ENCODE measurements at places on chromosomes 6 and 20. TPM values are rescaled to one million over a fixed set of nuclear protein-coding genes. Genes with fewer than 3 reads are reported as not detected.

DNA sequence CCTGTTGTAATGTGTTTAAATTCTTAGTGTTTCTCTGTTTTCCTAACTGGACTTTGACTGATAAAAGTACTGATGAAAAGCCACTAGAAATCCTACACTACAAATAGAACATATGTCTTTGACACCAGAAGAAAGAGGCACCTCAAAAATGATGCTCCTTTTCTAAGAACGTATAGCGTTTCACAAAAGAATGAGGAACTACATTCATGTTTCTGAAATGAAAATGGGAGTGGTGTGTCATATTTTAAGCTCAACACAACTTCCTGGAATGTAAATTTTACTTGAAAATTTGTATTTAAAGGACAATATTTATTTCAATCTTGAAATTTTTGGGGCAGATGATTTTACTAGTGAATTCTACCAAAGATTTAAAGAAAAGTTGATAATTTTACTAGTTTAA lies 35.3 kb downstream of the KIAA0408 start:
- H3K27me3 ChIP-seq: no peaks in the 10 kb centered on the region
- no peaks in the 10 kb centered on the region for H3K4me1 ChIP-seq
- no peak overlapping the region for H3K27ac ChIP-seq
- no peaks in the 10 kb centered on the region for H3K36me3 ChIP-seq

DNA sequence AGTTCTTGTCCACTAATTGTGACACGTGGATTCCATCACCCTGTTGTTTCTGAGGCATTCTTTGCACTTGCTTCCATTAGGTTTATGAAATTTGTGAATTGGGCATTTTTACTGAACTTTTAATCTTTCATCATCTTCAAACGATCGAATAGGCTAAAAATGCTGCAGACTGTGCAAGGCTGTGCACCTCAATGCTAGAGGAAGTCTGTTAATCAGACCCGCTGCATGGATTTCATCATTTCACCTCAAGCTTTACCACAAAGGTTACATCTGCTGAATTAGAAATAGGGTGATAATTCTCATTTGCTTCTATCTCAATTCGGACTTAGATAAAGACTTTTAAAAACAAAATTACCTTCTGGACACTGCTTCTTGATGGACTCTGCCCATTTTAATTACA lies 27.8 kb upstream of the F13A1 start:
- no peaks in the 10 kb centered on the region for H3K4me1 ChIP-seq
- DNase-seq: no peak
- no peaks in the 10 kb centered on the region for H3K36me3 ChIP-seq
- no peak overlapping the region for H3K4me3 ChIP-seq

Gene CEP57L1
- 10.6 TPM for total RNA-seq

Gene TMC2
- total RNA-seq: not detected

Gene GPANK1
- 17.2 TPM for total RNA-seq

Gene OXT
- total RNA-seq: not detected

DNA sequence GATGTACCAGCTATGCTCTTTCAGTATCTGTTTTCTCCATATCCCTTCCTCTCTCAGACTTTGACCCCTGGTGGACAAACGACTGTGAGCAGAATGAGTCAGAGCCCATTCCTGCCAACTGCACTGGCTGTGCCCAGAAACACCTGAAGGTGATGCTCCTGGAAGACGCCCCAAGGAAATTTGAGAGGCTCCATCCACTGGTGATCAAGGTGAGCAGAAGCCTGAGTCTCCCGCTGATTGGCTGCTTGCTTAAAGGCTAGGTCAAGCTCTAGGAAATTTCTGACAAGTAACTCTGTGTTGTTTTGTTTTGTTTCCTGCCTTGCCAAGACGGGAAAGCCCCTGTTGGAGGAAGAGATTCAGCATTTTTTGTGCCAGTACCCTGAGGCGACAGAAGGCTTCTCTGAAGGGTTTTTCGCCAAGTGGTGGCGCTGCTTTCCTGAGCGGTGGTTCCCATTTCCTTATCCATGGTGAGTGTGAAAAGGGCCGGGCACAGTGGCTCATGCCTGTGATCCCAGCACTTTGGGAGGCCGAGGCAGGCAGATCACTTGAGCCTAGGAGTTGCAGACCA lies 28.6 kb downstream of the C6orf89 start:
- H3K36me3 ChIP-seq: peaks cover 29% of the 10 kb centered on the region
- peaks cover 22% of the 10 kb centered on the region for H3K4me1 ChIP-seq
- no peak overlapping the region for H3K4me3 ChIP-seq
- no peak for DNase-seq
- no peak overlapping the region for H3K27ac ChIP-seq

- no peaks in the 10 kb centered on the region for H3K4me1 ChIP-seq
- no peak overlapping the region for H3K4me3 ChIP-seq
- DNase-seq: no peak
- H3K27me3 ChIP-seq: no peaks in the 10 kb centered on the region
- H3K36me3 ChIP-seq: no peaks in the 10 kb centered on the region
Observed at GRCh38 chr20:10708351-10709185, 34.8 kb upstream of the JAG1 start.

DNA sequence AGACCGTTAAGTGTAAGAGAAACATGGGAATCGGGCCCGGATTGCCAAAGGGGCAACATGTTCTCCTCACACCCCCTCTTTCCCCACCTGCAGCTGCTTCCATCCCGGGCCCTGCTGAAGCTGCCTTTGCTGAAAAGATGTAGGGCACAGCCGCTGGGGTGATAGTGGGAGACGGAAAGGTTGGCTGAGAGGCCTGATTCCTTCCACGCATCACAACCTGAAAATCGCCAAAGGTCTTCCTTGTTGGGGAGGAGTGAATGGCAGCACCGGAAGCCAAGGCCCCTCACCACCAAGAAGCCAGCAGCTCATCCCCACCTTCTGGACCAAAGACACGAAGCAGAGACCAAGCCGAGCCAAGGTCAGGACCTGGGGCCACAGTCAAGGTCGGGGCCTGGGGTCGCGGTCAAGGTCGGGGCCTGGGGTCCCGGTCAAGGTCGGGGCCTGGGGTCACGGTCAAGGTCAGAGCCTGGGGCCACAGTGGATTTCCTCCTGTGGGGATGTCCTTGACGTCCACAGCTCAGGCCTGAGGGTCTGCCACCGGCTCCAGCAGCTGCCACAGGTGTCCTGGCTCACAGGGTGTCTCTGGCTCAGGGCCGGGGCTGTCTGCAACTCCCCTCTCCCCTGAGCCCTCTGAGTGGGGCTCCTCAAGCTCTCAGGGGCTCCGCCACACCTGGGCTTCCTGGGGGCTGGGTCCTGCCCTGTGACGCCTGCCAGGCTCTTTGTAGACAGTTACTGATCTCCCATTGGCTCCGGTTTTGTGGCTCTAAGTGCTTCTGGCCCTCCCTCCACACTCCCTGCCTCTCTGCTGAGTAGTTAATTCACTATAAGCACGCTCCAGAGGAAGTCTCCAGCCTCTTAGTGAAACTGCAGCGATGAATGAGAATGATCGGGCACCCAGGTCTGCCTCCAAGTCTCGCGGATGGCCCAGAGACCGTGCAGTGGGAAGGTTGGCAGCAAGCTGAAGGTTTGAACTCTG lies 5.5 kb upstream of the CHRNA4 start:
- no peak overlapping the region for H3K4me3 ChIP-seq
- H3K27ac ChIP-seq: no peak overlapping the region
- no peaks in the 10 kb centered on the region for H3K36me3 ChIP-seq
- peaks cover 27% of the 10 kb centered on the region for H3K27me3 ChIP-seq
- peak; percentile 11 for DNase-seq
- peaks cover 12% of the 10 kb centered on the region for H3K4me1 ChIP-seq

DNA sequence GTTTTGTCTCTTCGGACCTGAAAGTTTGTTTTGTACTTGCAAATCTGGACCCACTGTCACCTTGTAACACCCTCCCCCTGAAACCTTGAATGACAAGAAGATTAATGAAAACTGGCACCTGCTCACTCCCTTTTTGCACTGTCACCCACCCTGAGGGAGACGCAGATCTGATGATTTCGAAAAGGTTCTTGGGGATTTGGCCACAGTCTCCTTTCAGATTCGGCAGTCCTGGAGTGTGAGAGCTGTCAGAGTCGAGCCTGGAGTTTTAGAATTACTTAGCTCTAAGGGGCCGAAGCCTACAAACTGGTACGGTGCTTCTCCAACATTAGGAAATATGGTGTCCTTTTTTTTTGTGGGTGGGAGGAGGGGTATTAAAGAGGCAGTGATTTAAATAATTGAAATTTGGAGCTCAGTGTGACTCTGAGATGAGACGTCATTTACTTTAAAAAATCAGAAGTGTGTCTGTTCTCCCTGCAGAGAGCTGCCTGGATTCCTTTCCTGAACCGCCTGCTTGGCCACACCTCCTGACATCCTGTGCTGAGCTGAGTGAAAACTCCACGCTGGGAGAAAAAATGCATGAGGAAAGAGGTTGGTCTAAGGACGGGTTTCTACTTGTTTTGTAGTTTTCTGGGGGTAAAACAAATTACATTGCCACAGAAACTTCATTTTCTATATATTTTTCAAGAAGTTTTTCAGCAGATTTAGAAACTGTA lies 447.0 kb upstream of the CDH4 start:
- no peak overlapping the region for H3K27ac ChIP-seq
- no peaks in the 10 kb centered on the region for H3K4me1 ChIP-seq
- no peak for DNase-seq
- H3K4me3 ChIP-seq: no peak overlapping the region
- H3K36me3 ChIP-seq: no peaks in the 10 kb centered on the region

- H3K4me3 ChIP-seq: no peak overlapping the region
- no peaks in the 10 kb centered on the region for H3K27me3 ChIP-seq
- no peaks in the 10 kb centered on the region for H3K36me3 ChIP-seq
- no peak for DNase-seq
- H3K4me1 ChIP-seq: peaks cover 67% of the 10 kb centered on the region
- no peak overlapping the region for H3K27ac ChIP-seq
Observed at GRCh38 chr6:111767752-111768430, 105.4 kb downstream of the FYN start.

DNA sequence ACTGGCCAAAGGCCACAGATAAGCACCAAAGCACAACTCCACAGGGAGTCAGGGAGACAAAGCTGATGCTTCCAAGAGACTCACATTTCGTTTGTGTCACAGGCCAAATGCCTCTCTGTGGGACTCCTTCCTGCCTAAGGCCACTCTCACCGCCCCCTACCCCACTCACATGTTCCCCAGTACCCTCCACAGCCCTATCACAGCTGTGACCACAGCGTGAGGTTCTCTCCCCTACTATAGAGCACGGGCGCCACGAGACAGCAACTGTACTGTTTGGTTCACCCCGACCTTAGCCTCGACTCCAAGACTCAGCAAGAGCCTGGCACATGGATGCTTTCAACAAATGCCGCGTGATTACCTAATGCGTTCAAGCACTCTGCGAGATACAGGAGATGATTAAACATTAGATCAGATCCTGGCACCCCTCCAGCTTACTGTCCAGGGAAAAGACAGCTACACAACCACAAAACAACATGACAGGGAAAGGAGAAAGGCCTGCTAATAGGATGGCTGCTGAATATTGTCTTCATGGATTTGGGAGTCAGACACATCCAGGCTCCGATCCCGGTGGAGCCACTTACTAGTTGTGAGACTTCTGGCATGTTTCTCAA lies 105.5 kb downstream of the AGPAT4 start:
- H3K36me3 ChIP-seq: peaks cover 26% of the 10 kb centered on the region
- H3K27ac ChIP-seq: no peak overlapping the region
- H3K27me3 ChIP-seq: no peaks in the 10 kb centered on the region

Gene ULBP1
- 0.46 TPM for total RNA-seq

DNA sequence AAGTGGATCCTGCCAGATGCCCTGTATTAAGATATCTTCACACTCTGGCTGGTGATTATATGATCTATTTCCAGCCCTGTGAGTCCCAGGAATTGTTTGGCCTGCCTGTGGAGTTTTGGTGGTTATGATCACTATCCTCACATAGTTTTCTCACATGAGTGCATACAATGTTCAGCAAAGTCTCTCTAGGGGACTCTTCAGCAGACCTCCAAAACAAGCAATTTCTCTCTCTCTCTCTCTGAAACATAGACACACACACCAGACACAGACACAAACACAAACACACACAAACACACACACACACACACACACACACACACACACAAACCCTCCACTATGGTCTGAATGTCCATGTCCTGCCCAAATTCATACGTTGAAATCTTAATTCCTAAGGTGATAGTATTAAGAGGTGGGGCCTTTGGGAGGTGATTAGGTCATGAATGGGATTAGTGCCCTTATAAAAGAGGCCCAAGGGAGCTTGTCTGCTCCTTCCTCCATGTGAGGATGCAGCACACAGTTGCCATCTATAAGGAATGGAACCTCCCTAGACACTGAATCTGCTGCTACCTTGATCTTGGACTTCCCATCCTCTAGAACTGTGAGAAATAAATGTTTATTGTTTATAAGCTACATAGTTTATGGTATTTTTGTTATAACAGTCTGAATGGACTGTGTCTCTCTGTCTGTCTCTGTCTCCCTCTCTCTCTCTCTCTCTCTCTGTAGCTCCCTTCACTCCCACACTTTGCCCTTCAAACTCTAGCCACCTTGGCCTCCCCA lies 22.0 kb upstream of the SYNJ2 start:
- H3K27me3 ChIP-seq: no peaks in the 10 kb centered on the region
- no peak for DNase-seq
- H3K4me3 ChIP-seq: no peak overlapping the region
- no peaks in the 10 kb centered on the region for H3K4me1 ChIP-seq
- H3K27ac ChIP-seq: no peak overlapping the region

DNA sequence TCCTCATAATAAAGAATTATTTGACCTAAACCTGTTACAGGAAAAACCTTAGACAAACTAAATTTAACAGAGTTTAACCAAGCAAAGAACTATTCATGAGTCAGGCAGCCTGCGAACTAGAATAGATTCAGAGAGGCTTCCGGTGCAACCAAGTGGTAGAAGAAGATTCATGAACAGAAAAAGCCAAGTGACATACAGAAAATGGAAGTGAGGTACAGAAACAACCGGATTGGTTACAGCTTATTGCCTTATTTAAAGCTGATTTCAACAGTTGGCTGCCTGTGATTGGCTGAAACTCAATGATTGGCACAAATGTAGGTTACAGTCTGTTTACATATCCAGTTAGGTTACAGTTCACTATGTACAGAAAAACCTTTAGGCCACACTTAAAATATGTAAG lies 10.1 kb downstream of the PPP1R3G start:
- H3K36me3 ChIP-seq: no peaks in the 10 kb centered on the region
- H3K27ac ChIP-seq: peak overlapping the region; percentile 86
- H3K4me3 ChIP-seq: no peak overlapping the region
- no peak for DNase-seq
- H3K4me1 ChIP-seq: peaks cover 23% of the 10 kb centered on the region

GRCh38 chr6:84808491-84809061 lies 44.2 kb upstream of the TBX18 start:
- no peak for DNase-seq
- H3K27me3 ChIP-seq: no peaks in the 10 kb centered on the region
- no peak overlapping the region for H3K27ac ChIP-seq
- no peaks in the 10 kb centered on the region for H3K36me3 ChIP-seq
- no peak overlapping the region for H3K4me3 ChIP-seq
- no peaks in the 10 kb centered on the region for H3K4me1 ChIP-seq

DNA sequence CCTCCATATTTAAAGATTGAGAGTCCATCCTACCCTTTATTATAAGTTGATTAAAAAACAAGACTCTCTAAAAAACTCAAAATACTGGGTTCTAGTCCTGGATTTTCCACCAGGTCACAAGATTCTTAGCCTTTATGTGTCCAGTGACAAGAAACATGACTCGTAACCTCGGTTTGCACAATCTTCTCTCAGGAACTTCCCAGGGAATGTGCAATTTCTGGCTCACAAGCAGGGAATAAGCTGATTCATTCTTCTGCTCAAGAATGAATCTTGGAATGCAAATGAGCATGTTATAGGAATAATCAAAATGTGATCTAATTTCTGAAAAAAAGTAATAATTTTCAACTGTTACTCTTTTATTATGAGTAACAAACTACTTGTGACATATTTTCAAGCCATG lies 45.1 kb downstream of the OGFRL1 start:
- H3K27me3 ChIP-seq: no peaks in the 10 kb centered on the region
- no peak for DNase-seq
- no peak overlapping the region for H3K4me3 ChIP-seq
- no peaks in the 10 kb centered on the region for H3K4me1 ChIP-seq
- H3K36me3 ChIP-seq: no peaks in the 10 kb centered on the region

Gene EFCAB8
- not detected for total RNA-seq

Measured in heart right ventricle (tissue), 16 donors.